ENCODE measurements at places on chromosomes 12 and 14.

- peak; percentile 22 for DNase-seq
Observed at GRCh38 chr14:100441271-100441947, 118.3 kb downstream of the SLC25A47 start.

DNA sequence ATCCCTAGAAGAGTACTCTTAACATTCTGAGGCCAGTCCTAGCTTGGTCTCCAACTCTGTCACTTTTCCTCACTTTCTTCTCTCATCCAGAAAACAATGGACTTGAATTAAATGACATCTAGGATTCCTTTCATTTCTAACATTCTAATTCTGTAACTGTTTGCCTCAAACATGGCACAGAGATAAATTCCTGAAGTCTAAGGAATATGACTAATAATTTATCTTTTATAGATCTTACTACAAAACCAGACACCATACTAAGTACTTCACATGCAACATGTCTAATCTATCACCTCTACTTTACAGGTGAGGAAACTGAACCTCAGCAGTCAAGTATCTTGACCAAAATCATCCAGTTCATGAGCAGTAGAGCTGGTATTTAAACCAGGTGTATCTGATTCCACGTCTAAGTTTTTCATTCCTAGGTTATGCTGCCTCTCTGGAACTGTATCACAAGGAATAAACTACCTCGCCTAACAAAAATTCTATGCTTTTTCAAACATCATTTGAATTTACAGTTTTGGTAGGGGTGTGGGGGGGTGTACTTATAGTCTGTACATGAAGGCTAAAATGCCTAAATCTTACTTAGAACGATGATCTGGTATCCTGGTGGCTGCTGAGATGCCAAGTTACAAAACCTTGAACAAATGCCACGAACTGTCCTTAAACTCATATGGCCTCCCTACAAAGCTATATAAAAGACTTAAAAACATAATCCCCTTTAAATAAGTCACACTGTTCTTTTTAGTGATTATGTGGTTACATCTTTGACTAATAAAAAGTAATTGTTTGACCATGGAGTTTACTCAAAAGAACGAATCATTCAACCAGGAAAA is 41.6 kb downstream of the ATXN2 start:
- no peak for DNase-seq

DNA sequence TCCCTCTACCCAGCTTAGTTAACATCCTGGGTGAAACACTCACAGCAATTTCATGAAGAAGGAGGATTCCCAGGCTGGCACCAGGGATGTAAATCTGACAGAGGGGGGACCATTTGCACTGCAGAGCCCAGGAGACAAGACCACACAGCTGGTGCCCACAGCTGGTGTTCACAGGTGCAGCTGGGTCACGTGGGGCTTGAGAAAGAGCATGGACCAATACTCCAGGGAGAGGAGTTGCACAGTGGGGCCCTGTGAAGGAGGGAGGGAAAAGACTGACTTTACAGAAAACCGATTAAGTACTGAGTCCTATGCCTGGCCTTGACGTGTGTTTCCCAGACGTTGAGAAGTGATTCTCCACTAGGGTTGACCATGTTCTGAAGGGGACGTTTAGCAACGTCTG is 1316.7 kb upstream of the TMEM132C start:
- no peak for DNase-seq

GRCh38 chr14:45641541-45641940 is 388.5 kb upstream of the MIS18BP1 start:
- DNase-seq: no peak

DNA sequence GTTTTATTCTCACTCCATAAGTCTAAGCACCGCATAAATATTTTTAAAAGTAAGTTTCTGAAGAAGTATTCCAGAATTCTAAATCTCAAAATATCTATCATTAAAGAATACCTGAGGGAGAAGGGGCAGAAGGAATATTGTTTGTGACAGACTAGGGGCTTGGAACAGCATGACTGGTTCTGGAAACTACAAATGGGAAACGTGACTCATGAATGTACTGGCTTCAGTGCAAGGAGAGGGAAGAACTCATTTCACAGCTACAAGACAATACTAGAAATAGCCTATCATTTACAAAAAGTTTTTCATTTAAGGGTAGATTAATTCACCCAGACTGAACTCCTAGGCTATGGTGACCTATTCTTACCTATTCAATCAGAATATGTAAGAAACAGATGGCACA is 121.3 kb downstream of the SLC25A21 start:
- no peak for DNase-seq

DNA sequence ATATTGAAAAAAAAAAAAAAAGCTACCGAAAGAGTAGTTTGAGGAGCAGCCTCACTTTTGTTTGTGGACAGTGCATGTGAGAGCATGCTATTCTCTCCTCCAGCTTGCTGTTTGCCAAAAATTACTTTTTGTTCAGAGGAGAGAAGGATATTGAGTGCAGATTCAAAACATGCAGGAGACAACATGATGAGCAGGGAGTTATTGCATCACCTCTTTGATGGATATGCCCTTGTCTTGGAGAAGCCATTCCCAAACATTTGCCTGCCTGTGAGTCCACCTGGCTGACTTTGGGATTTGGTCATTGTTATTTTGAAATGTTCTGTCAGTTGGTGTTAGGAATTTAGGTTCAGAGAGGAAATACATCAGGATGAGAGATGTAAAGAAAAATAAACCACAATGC is 2.4 kb downstream of the C12orf75 start:
- DNase-seq: no peak

DNA sequence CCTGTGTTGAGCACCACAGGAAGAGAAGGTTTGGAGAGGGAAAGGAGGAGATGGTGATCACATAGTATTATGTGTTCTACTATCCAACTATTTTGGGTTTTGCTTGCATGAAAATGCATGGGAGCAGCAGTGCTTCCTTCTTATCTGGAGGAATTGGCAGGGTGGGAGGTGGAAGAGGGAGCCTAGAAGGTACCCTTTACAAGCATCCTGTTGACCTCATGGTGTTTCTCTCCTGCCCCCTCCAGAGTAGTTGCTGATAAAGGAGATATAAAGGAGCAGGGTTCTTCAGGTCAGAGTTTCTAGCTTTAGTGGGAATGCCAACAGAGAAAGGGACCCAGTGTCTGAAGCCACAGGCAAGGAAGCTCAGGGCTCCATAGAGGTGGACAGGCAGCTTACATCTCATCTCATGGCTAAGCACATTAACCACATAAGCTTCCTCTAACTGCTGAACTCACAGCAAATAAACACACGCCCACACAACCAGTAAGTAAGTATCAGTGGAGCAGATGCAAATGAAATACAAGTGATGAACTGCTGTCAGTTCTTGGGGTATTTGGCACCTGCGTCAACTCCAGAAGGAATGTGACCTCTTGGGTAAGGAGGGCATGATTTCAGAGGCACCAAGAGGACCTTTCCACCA is 174.2 kb upstream of the SLC38A2 start:
- peak; percentile 36 for DNase-seq

GRCh38 chr12:132153501-132154340 is 9.5 kb downstream of the NOC4L start:
- peak; percentile 49 for DNase-seq

DNA sequence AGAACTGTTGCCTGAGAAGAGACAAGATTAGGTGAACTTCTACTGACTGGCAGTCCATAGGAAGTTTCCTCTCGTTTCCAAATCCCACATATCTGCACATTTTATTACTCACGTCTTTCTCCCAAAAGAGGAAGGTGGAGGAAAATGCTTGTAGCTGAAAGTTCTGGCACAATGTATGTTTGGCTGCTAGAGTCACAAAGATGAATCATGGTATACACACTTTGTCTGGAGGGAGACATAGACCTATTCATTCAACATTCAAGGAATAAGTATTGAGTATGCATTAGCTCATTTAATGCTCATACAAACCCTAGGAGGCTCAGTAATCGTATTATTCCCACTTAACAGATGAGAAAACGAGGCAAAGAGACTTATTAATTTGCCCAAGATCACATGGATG is 291.8 kb downstream of the FOXN3 start:
- DNase-seq: no peak

DNA sequence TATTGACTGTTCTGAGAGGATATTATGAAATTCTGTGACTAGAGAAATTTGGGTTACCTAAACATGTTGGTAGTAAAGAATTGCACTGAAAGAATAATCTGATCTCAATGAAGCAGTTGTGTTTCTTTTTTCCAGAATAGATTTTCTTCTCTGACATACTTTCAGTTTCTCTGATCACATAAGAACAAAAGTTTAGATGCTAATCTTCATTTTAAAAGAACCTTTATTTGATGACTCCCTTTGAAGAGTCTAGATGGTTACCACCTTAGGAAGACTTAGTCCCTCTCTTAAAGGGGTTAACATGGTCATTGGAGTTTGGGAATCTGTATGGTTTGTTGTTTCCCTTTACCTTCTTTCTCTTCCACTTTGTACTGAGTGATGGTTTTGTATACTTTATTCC is 58.6 kb downstream of the MON2 start:
- no peak for DNase-seq

DNA sequence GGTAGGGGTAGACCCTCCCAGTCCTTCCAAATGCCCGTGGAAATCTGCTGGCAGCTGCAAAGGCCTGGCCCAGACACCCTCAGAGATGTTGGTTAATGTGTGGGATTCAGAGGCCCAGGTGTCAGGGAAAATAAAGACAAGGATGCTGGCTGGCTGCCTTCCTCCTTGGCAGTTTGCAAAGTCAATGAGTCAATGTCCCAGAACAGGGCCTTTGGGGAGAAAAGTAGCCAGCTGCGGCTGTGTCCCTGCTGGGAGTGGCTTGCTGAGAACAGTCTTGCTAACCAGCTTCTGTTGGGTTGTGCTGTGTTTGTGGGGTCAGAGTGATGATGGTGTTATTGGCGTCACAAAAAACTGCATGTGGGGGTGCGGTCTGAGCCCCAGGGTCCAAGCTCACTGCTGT is 29.2 kb downstream of the GLRX5 start:
- no peak for DNase-seq

GRCh38 chr12:58583529-58583928 is 336.8 kb downstream of the LRIG3 start:
- DNase-seq: no peak

DNA sequence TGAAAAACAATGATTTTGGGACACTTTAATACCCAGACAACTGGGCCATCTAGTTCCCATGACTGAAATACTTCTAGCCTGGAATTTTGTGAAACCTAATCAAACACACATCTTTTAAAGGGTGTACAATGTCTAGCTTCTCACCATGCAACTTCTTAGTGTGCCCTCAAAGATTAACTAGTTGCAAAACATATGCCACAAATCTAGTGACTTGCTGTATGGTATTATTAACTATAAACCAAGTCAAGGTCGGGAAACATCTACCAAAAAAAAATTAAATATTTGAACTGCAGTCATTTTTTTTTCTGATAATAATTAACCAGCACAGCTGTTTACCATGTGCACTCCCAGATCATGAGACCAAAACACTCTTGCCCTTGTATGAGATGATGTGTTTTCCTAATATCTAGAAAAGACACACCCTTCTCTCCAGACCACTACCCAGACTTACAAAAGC is 171.8 kb upstream of the FOXN3 start:
- DNase-seq: no peak

- no peak for DNase-seq
Observed at GRCh38 chr14:96037891-96038557, 1.1 kb upstream of the C14orf132 start.

DNA sequence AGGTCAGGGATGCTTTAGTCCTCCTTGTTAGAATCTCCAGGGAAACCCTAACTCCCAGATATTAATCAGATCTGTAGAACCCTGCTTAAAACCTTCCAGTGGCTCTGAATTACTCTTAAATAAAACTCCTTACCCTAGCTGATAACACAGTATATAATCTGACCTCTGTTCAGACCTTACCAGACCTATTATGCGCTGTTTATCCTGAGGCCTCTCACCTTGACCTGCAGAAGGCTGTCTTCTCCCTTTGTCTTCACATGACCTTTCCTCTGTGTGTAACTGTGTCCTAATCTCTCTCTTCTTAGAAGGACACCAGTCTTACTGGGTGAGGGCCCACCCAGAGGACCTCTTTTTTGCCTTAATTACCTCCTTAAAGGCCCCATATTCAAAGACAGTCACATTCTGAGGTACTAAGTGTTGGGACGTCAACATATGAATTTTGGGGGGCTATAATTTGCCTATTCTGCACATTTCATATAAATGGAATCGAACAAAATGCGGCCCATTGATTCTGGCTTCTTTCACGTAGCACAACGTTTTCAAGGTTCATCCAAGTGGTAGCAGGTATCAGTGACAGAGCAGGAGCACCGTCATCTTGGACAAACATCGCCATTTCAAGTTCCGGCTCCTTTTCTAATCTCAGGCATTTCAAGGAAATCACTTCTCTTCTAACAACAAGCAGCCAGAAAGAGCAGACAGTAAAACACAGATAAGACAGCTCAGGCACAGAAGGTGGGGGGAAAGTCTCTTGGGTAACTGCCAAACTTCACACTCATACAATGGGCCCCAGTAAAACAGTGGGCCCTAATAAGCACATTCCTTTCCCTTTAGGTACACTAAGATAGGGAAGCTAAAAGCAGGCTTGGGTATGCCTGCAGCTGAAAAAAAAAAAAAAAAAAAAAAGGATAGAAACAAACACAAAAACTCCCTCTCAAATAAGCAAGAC is 200.2 kb upstream of the NUDT4 start:
- DNase-seq: no peak

- DNase-seq: no peak
Observed at GRCh38 chr12:6326316-6327228, 15.3 kb downstream of the TNFRSF1A start.

GRCh38 chr14:53218161-53218560 is 65.0 kb upstream of the DDHD1 start:
- DNase-seq: no peak

DNA sequence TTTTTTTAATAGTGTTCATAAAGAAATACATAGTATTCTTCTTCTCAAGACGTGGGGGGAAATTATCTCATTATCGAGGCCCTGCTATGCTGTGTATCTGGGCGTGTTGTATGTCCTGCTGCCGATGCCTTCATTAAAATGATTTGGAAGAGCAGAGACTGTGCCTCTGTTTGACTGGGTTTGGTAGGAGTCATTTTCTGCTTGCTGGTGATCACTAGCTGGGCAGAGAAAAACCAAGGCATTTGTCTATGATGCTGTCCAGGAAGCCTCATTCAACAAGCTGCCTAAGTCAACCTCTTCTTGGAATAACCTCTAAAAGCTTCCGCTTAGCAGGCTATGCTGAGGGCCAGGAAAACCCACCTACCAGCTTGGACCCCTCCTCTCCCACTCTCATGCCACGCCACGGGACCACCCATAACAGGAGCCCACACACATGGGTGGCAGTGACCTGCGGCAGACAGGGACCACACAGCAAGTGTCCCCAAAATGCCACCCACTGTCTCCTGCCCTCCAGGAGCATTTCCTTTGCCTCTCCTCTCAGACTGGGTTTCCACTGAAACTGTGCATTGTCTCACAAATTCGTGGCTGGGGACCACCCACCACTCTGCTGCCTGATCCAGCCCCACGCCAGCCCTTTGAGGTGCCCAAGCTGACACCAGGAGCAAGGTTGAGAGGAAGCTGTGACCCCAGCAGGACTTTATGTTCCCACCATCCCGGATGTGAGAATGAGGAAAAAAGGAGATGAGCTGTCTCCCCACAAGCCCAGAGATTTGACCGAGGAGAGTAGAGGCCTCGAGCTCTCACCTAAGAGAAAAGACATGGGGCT is 36.8 kb downstream of the DAD1 start:
- DNase-seq: no peak

GRCh38 chr14:43147485-43147884 is 1359.6 kb downstream of the FSCB start:
- no peak for DNase-seq

Data from activated CD4-positive, alpha-beta T cell treated with anti-CD3 and anti-CD28 coated beads, Interleukin-2, Interleukin-4, amounts not matched to agents 100 ng/mL and 50 ng/mL, durations not matched to agents 16 hours and 8 hours (primary cell).